T-cell (primary cell): ENCODE measurements at places on chromosomes 3 and 15. TPM values are rescaled to one million over a fixed set of nuclear protein-coding genes. Genes with fewer than 3 reads are reported as not detected.

The MFGE8 gene
- 75.4 TPM for total RNA-seq

The CPLX3 gene
- total RNA-seq, result 0.16 TPM

The TRPM1 gene
- not detected for total RNA-seq

The MUSTN1 gene
- 3.1 TPM for total RNA-seq

The CCRL2 gene
- total RNA-seq, result 1.4 TPM

The NTRK3 gene
- not detected for total RNA-seq

The GXYLT2 gene
- 0.19 TPM for total RNA-seq

The GPR62 gene
- total RNA-seq, result not detected

The WDR93 gene
- total RNA-seq, result 0.35 TPM

The CILP gene
- 0.67 TPM for total RNA-seq

The CMTM8 gene
- total RNA-seq, result 5.2 TPM

The CRBN gene
- total RNA-seq, result 150 TPM

The FSIP1 gene
- total RNA-seq, result 0.92 TPM

The SLC6A1 gene
- not detected for total RNA-seq

The MEIS2 gene
- not detected for total RNA-seq

The SIDT1 gene
- total RNA-seq, result 75.5 TPM

The VILL gene
- total RNA-seq, result 44.6 TPM

The GP5 gene
- total RNA-seq, result 6.3 TPM

The ADAMTSL3 gene
- total RNA-seq, result 0.14 TPM

The CNTN6 gene
- not detected for total RNA-seq

The CAMP gene
- total RNA-seq, result not detected

The KBTBD13 gene
- not detected for total RNA-seq

The DAZL gene
- not detected for total RNA-seq

The MYH15 gene
- total RNA-seq, result 0.13 TPM

The RMDN3 gene
- 23.9 TPM for total RNA-seq

The VPS13C gene
- total RNA-seq, result 136 TPM

The CCDC50 gene
- total RNA-seq, result 9.7 TPM
